ENCODE measurements at places on chromosomes 4 and X. TPM values are rescaled to one million over a fixed set of nuclear protein-coding genes. Genes with fewer than 3 reads are reported as not detected.

MAGEA10 gene
- not detected for polyA plus RNA-seq

UGT2B11 gene
- polyA plus RNA-seq = not detected

GRCh38 chr4:160864253-160864652, 1299.5 kb downstream of the FSTL5 start:
- no peaks in the 10 kb centered on the region for H3K36me3 ChIP-seq
- no peak for DNase-seq
- H3K27ac ChIP-seq = no peak overlapping the region
- no peak overlapping the region for H3K4me3 ChIP-seq
- no peaks in the 10 kb centered on the region for H3K4me1 ChIP-seq

- H3K27me3 ChIP-seq = peaks cover 7% of the 10 kb centered on the region
- peaks cover 27% of the 10 kb centered on the region for H3K4me1 ChIP-seq
- no peaks in the 10 kb centered on the region for H3K36me3 ChIP-seq
These were observed 1.7 kb downstream of the SPRY1 start for GRCh38 chr4:123398066-123398852.

All from CD4-positive, alpha-beta memory T cell (primary cell).